Aorta (tissue), 5 donors: ENCODE measurements at places on chromosomes 12 and 14. TPM values are rescaled to one million over a fixed set of nuclear protein-coding genes. Genes with fewer than 3 reads are reported as not detected.

The DNAI7 gene
- total RNA-seq = 0.24 TPM

The KRT82 gene
- not detected for total RNA-seq

The BCAT1 gene
- 47.3 TPM for total RNA-seq

The RPS6KA5 gene
- 10.0 TPM for total RNA-seq

The P2RX7 gene
- total RNA-seq = 3.9 TPM

The KITLG gene
- total RNA-seq = 19.1 TPM

The TAS2R42 gene
- not detected for total RNA-seq

The RNF212B gene
- total RNA-seq = not detected

- H3K27me3 ChIP-seq = no peaks in the 10 kb centered on the region
- no peaks in the 10 kb centered on the region for H3K4me1 ChIP-seq
- H3K36me3 ChIP-seq = no peaks in the 10 kb centered on the region
- H3K27ac ChIP-seq = peak overlapping the region; percentile 14
- DNase-seq = no peak
Measured at GRCh38 chr14:103879570-103880347, 32.4 kb upstream of the PPP1R13B start.

DNA sequence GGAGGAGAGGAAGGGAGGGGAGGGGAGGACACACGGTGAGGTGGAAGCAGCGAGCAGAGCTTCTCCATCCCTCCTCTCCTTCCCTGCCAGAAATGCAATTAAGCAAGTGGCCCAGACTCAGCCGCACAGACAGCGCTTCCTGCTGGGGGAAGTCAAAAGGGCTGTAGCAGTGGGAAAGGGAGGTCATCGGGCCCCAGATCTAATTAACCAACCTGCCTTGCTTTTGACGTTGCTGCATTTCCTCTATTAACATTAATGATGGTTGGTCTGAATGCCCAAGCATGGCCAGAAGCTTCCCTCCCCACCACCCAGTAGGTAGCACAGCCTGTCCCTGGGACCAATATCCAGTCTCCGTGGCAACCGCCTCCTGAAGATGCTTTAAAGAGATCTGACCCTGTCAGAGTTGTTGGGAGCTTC lies 4.6 kb upstream of the NGB start:
- H3K27me3 ChIP-seq = no peaks in the 10 kb centered on the region
- peak; percentile 41 for DNase-seq

- no peak overlapping the region for H3K27ac ChIP-seq
- no peak overlapping the region for H3K4me3 ChIP-seq
- H3K27me3 ChIP-seq = no peaks in the 10 kb centered on the region
- DNase-seq = no peak
- peaks cover 6% of the 10 kb centered on the region for H3K36me3 ChIP-seq
Measured at GRCh38 chr12:12486661-12487240, 75.9 kb downstream of the DUSP16 start.

DNA sequence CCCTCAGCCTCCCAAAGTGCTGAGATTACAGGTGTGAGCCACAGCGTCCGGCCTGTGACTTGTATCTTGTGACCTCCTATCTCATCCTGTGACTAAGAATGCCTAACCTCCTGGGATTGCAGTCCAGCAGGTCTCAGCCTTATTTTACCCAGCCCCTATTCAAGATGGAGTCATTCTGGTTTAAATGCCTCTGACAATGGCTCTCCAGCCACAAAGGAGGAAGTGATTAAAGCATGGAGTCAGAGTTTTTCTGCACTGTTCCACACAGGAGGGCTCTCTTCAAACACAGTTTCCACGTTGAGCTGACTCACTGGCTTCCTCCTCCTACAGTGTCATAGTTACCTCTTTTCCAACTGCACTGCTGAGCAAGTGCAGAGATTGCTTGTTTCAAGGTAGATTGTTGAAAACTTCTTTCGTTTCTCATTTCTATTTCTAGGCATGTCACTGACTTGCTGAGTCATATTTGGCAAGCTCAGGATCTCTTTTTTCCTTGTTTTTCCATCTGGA lies 383.8 kb downstream of the PCNX1 start:
- no peak overlapping the region for H3K27ac ChIP-seq
- no peaks in the 10 kb centered on the region for H3K27me3 ChIP-seq
- no peaks in the 10 kb centered on the region for H3K4me1 ChIP-seq
- H3K36me3 ChIP-seq = no peaks in the 10 kb centered on the region
- DNase-seq = no peak

GRCh38 chr12:11812586-11813437 lies 163.3 kb downstream of the ETV6 start:
- H3K4me3 ChIP-seq = peak overlapping the region; percentile 3
- H3K27me3 ChIP-seq = no peaks in the 10 kb centered on the region
- DNase-seq = no peak

- H3K4me3 ChIP-seq = no peak overlapping the region
- peaks cover 2% of the 10 kb centered on the region for H3K36me3 ChIP-seq
Measured at GRCh38 chr12:27367078-27367477, 34.4 kb downstream of the BMAL2 start.

GRCh38 chr14:75150150-75150549 lies 23.3 kb upstream of the NEK9 start:
- H3K4me3 ChIP-seq = no peak overlapping the region
- no peak overlapping the region for H3K27ac ChIP-seq
- H3K36me3 ChIP-seq = peaks cover 4% of the 10 kb centered on the region
- peaks cover 6% of the 10 kb centered on the region for H3K4me1 ChIP-seq

GRCh38 chr14:23030936-23031335 lies 3.8 kb downstream of the PSMB5 start:
- H3K4me3 ChIP-seq = no peak overlapping the region
- DNase-seq = no peak
- peaks cover 4% of the 10 kb centered on the region for H3K36me3 ChIP-seq

DNA sequence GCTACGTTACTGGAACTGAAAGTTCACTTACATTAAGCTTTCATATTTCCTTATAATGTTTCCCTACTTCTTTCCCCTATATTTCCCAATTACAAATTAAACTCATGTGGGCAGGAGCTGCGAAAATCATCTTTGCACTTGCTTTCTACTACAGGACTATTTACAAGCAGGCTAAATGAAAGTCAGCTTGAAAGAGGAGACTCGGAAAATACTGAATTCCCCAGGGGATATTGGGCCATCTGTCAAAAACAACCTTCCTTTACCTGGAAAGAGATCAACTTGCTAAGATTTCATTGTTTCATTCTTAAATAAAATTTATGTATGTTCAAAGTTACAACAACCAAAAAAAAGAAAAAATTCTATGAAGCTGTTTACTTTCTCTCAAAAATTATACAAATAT lies 92.8 kb upstream of the BBS10 start:
- DNase-seq = no peak
- no peak overlapping the region for H3K4me3 ChIP-seq
- H3K27me3 ChIP-seq = no peaks in the 10 kb centered on the region
- no peaks in the 10 kb centered on the region for H3K4me1 ChIP-seq
- no peaks in the 10 kb centered on the region for H3K36me3 ChIP-seq

GRCh38 chr14:37447883-37448391 lies 147.1 kb downstream of the FOXA1 start:
- no peak overlapping the region for H3K4me3 ChIP-seq
- no peaks in the 10 kb centered on the region for H3K27me3 ChIP-seq
- no peak for DNase-seq
- H3K4me1 ChIP-seq = no peaks in the 10 kb centered on the region
- no peaks in the 10 kb centered on the region for H3K36me3 ChIP-seq

- no peaks in the 10 kb centered on the region for H3K27me3 ChIP-seq
- no peak overlapping the region for H3K4me3 ChIP-seq
- no peaks in the 10 kb centered on the region for H3K4me1 ChIP-seq
- peaks cover 2% of the 10 kb centered on the region for H3K36me3 ChIP-seq
- H3K27ac ChIP-seq = no peak overlapping the region
- no peak for DNase-seq
Measured at GRCh38 chr14:49732896-49733295, 35.1 kb upstream of the KLHDC2 start.

DNA sequence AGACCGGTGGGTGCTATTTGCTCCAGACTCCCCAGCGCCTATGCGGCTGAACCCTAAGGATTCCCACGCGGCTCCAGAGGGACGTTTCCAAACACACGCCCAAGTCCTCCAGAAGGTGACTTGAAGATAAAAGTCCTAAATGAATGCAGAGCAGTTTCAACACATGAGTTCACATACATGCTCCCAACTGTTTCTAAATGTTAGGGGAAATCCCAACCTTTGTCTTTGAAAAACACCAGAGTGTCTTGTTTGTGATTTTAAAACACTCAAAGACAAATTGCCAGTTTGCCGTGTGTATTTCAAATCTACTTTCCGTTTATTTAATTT lies 252.9 kb upstream of the SFSWAP start:
- DNase-seq = no peak
- H3K4me3 ChIP-seq = no peak overlapping the region
- no peaks in the 10 kb centered on the region for H3K36me3 ChIP-seq
- H3K4me1 ChIP-seq = no peaks in the 10 kb centered on the region
- no peaks in the 10 kb centered on the region for H3K27me3 ChIP-seq

DNA sequence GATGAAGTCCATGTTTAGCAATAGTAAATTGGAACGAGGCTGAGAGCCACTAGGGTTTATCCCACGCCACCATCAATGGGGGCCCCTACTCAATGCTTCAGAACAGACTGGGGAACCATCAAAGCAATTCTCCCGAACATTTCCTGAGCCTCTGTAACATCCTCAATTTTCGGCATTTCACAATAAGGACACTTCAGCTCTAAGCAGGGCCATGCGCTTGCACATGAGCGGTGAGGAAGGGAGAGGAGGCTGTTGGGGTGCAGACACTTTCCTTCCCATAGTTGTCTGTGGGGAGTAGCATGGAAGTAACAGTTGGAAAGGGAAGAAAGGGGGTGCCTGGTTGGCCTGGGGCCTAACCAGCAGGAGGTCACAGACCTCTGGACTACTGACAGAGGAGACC lies 129.9 kb upstream of the PRMT8 start:
- no peak overlapping the region for H3K27ac ChIP-seq
- H3K27me3 ChIP-seq = no peaks in the 10 kb centered on the region
- no peak overlapping the region for H3K4me3 ChIP-seq
- no peaks in the 10 kb centered on the region for H3K4me1 ChIP-seq
- no peaks in the 10 kb centered on the region for H3K36me3 ChIP-seq

DNA sequence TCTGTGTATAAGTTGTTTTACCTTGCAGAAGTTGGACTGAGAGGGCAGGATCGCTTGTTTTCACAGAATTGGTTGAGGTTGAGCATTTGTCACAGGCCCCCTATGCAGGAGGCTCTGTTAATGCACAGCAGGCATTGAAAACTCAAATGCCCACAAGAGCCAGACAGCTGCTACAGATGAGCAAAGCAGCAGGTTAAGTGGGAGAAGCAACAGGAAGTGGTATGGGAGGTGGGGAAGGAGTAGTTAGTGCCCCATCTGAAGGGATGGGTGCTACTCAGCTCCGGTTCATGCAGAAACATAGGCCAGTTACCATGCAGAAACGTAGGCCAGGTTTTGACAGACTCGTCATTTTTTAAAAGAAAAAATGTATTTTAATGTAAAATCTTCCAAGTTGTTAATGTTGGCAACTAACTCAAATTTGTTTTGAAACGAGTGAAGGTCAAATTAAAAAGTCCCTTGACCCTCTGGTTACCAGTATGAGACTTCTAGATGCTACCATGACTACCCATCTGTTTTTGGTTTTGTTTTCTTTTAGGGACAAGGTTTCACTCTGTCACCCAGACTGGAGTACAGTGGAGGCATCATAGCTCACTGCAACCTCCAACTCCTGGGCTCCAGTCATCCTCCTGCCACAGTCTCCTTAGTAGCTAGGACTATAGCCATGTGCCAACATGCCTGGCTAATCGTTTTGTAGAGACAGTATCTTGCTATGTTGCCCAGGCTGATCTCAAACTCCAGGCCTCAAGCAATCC lies 84.7 kb upstream of the FRMD6 start:
- no peak overlapping the region for H3K27ac ChIP-seq
- no peak for DNase-seq
- H3K27me3 ChIP-seq = no peaks in the 10 kb centered on the region

GRCh38 chr12:123150275-123150743 lies 581 bp downstream of the PITPNM2 start:
- DNase-seq = peak; percentile 64
- no peaks in the 10 kb centered on the region for H3K27me3 ChIP-seq
- H3K36me3 ChIP-seq = no peaks in the 10 kb centered on the region
- H3K4me1 ChIP-seq = no peaks in the 10 kb centered on the region

DNA sequence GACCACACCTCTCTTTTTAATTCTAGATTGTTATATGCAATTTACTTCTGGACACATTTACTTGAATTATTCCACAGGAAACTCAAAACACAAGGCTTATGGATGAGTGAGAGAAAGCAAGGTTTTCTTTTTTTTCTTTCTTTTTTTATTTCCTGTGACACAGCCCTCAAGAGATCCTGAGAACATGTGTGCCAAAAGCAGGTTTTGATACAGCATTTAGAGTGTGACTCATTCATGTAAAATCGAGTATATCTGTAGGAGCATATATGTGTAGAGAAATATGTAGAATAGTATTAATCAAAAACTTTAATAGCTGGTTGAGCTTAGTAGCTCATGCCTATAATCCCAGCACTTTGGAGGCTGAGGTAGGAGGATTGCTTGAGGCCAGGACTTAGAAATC lies 4.4 kb upstream of the MAX start:
- no peak overlapping the region for H3K4me3 ChIP-seq
- H3K36me3 ChIP-seq = no peaks in the 10 kb centered on the region
- H3K27me3 ChIP-seq = no peaks in the 10 kb centered on the region
- no peak for DNase-seq

DNA sequence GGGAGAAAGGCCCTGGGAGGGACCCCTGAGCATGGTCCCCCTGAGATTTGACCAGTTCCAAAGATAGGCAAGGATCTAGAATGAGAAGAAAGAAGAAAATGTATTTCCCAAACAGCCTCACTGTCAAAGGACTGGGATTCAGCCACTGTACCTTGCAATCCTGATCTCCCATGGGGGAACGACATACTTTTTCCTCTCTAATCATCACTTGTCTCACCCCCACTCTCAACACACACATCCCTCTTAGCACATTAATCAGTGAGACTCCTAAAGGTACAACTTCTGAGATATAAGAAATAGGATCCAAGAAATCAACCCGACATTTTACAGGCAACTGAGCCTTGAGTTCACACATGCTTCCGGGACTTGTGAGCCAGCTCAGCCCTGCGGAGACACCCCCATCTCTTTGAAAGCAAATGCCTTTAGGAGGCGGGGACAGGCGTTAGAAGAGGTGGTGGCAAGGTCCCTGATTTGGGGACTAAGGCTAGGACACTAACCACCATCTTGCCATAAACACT lies 1.4 kb downstream of the MAP3K9 start:
- no peak overlapping the region for H3K4me3 ChIP-seq
- no peaks in the 10 kb centered on the region for H3K27me3 ChIP-seq
- H3K4me1 ChIP-seq = no peaks in the 10 kb centered on the region
- no peak overlapping the region for H3K27ac ChIP-seq
- no peaks in the 10 kb centered on the region for H3K36me3 ChIP-seq
